Stimulated activated CD8-positive, alpha-beta memory T cell treated with anti-CD3 and anti-CD28 coated beads, Interleukin-2, amount 100 ng/mL, for 1 hour (primary cell): ENCODE measurements at places on chromosomes 4 and X.

DNA sequence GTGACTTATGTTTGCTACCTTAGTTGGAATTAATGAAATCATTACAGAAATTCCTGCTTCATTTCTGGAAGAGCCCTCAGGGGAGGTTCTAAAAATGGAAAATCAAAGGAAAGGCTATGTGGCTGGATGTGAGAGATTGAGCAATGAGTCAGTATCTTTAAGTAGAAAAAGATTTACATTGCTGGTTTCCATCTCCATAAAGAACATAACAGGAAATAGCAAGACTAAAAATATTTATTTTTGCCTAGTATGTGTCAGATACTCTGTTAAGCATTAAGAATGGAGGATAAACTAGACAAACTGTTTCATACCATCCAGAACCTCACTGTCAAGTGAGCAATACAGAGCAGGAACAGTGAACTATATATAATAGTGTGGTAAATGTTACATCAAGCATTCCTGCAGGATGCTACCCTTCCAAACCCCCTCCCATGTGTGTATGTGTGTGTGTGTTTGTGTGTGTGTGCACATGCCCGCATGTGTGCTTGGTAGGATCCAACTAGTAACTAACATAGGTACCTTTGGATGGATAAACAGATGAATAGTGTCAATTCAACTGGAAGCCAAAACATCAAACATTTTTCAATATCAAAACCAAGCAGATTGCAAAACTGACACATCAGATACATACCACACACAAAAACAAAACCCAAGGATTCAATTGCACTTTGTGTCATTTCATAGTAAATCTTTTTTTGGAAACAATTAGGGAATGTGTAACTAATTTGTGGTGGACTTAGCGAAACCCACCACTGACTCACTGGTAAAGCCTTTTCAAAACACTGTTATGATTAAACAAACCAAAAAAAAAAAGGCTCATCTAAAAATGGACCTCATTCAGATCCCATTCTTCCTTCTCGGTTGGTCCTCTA lies 223.4 kb downstream of the SHROOM3 start:
- no peak for DNase-seq

DNA sequence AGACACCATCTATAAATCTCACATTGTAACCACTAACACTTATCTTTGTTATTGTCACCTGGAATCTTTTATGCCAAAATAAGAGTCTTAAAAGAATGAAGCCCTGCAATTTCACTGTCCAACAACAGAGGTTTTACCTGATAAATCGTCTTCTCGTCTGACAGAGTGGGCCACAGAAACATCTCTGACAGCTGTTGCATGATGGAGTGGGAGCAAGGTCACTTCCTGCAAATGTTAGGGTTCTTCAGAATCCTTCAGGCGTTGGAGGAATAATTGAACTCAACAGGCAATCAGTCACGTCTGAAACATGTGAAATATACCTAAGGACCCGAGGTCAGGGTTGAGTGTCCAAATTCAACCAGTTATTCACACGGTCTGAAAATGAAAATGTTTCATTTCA lies 353.6 kb downstream of the TRIML1 start:
- DNase-seq: no peak

DNA sequence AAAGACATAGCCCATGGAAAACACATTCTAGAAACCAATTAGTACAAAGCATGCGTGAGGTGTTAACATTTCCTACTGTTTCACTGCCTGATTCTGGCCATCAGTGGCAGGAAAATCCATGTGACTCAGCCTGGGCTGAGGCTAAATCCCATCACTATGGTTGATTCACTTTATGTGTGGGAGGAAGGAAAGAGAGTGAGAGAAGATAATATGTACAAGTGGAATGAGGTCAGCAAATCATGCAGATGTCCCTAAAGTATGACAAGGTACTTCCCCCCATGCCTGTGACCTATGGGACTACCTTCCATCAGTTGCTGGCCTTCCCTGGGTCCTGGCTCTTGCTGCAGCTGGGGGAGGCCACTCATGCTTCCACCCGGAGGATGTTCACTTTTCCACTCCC lies 64.2 kb upstream of the MAP3K15 start:
- no peak for DNase-seq

GRCh38 chrX:12563121-12563520 lies 228.1 kb upstream of the PRPS2 start:
- no peak for DNase-seq

GRCh38 chr4:41322617-41323016 lies 65.9 kb downstream of the UCHL1 start:
- DNase-seq: no peak

DNA sequence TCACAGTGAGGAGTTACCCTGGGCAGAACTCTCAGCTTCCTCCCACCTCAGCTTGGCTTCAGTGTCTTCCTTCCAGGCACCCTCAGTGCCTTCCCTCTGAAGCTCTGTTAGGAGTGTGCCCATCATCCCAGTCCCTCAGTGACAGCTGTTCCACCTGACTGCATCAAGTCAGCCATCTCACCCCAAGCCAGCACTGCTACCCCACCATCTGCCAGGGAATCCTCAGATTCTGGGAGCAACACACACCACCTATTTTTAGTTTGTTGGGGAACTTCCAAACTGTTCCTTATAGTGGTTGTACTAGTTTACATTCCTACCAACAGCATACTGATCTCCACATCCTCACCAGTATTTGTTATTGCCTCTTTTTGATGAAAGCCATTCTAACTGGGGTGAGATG lies 182.9 kb downstream of the RELL1 start:
- DNase-seq: no peak

DNA sequence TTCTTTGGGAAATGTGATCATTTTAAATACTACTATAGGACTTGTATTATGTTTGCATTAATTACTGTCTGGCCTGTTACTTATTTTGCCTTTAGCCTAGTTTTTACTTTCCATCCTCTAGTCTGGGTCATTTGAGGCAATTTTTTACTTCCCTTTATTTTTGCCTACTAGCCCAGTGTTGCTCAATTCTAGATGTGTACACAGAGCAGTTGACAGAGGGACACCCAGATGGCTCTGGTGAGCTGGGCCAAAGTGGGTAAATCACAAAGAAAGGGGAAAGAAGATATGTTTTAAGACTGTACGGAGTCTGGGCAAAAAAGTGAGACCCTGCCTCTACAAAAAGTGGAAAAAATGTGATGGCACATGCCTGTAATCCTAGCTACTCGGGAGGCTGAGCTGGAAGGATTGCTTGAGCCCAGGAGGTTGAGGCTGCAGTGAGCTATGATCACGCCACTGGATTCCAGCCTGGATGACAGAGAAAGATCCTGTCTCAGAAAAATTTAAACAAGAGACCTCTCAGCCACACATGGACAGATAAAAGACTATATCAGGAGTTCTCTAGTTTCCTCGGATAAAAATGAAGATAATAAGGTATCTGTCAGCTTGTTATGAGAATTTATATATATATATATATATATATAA lies 35.7 kb downstream of the APOO start:
- DNase-seq: no peak

GRCh38 chrX:129755779-129756650 lies 17.2 kb downstream of the XPNPEP2 start:
- DNase-seq: no peak

GRCh38 chrX:77742788-77743476 lies 43.1 kb downstream of the ATRX start:
- no peak for DNase-seq

DNA sequence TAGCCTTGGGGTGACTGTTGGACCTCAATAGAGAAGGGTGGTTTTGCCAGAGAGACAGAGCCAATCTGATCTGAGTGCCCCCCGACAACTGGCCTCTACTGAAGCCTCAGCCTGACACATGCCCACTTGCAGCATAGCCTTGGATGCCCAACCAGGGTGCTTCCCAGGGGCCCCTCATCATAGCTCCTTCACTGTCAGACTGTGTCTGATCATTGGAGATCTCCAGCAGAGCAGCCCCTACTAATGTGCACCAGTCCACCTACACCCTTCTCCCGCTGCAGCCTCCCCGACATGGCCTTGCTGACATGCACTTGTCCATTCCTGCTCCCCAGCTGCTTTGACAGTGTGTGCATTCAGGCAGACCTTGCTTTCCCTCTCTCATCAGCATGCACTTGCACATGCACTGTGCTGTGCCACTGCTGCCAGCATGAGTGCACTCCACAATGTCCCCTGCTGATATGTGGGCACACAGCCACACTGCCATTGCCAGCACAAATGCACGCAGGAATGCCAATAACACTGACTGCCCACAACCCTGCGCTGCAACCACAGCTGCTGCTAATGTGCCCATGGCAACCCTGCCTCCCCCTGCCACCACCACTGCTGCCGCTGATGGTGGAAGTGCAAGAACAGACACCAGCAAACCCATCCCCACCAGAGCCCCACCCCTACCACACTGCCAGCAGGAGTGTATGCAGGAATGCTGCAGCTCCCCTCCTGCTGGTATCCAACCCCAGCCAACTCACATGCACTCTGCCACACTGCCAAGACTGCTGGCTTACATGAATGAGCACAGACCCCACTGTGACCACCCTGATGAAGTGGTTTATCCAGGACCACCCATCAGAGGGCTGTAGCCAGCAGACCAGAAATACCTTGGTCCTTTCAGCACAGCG lies 68.1 kb upstream of the ZMAT1 start:
- DNase-seq: no peak

DNA sequence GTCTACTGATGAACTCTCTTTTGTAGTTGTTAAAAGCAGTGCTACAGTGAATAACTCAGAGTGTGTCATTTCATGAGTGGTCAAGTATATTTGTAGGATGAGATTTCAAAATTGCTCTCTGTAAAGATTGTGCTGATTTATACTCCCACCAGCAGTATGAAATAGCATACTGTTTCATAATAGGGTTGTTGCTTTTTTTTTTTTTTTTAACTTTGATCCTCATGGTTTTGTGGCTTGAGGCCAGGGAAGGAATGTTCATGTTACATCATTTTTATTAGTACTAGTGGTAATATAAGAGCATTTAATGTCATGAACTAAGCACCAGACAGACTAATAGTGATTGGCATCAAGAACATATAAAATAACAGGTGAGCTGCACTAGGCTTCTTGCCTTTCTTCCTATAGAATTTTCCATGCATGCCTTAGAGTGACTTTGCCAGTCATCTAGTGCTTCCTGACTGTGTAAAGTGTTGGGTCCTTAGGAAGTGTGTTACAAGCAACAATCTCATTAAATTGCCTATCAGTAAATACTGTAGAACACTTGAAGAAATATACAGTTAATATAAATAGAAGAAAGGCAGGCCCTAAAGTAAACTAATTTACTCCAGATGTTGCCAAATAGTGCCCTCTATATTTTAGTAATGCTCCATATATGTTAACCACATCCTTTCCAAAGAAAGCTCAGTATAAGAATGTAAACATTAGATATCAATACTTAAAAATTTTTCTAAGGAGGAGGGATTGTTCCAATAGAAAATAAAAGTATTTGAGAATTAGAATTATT lies 38.6 kb upstream of the MSMO1 start:
- DNase-seq: no peak

DNA sequence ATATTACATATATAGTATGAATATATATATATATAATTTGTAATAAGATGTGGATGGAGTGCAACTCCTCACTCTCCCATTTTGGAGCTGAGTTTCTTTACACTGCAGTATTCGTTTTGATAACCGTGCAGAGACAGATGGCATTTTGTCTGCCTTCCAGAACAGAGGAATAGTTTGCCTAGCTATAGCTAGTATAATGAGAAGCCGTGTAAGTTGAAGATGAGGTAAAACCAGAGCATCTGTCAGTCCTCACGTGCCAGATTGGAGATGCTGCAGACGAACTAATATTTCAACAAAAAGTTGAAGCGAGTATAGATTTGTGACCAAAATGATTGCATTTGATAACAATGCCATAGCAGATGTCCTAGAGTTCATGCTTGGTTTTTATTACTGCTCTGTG lies 180.6 kb downstream of the FMR1NB start:
- DNase-seq: no peak

DNA sequence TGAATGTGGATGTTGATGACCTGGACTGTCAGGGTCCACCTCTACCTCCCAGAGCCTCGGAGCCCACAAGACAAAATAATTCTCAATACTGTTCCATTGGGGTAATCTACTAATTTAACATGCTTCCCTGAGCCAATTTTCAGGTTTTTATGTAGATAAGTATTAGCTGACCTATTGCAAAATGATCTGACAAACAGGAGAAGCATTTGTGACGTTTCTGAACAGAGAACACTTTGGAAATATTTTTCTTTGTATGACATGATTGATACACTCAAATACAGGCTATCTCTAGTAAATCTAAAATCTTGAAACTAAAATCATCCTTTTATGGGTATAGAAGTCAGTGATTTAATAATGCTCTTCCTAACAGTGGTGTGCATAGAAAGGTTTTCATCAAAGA lies 716.6 kb downstream of the KLHL13 start:
- no peak for DNase-seq

GRCh38 chr4:122364700-122365404 lies 14.0 kb upstream of the ADAD1 start:
- DNase-seq: no peak

GRCh38 chr4:158442736-158443135 lies 78.9 kb upstream of the RXFP1 start:
- no peak for DNase-seq

DNA sequence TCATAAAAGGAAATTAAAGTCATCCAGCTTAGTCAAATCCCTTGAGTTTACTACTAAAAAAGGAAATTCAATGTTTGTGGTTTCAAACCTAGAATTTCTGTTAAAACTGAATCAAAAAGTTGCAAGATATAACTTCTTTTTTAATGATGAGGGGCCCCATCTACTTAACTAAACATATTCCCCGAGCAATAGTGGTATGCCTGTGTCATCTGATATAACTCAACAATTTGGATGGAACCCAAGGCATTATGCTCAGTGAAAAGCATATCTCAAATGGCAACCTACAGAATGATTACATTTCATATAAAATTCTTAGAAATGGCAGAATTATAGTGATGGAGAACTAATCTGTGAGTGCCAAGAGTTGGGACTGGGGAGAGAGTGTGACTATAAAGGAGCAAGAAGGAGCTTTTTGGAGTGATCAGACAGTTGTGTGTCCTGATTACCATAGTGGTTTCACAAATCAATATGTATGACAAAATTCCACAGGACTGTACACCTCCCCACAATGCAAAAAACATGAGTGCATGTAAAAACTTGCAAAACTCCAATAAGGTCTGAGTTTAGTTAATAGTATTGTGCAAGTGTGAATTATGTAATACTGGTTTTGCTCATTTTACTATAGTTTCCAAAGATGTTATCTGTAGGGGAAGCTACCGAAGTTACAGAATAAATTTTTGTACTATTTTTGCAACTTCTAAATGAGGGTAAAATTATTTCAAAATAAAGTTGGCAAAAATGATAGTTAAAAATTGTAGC lies 323.2 kb downstream of the ARHGAP24 start:
- no peak for DNase-seq

DNA sequence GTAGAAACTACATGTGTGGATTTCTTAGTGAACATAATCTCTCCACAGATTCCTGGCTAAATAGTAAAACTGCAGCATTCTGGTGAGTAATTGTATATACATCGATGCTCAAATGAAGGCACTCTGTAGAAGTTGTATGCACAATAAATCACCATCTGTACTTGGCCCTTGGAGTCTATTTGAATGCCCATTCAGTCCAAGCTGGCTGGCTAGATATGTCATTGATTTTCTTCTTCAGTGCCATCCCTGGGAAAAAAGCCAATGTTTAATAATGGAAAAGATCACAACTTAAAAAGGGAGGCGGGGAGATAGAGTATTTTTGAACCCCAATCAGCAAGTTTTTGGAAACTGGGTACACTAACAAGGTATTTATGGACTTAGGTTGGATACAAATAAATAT lies 381.0 kb upstream of the TEX13C start:
- no peak for DNase-seq

- no peak for DNase-seq
These were observed 23.3 kb downstream of the ARHGAP24 start for GRCh38 chr4:85498068-85498733.
